Left ventricle myocardium inferior (tissue), 1 donor: ENCODE measurements at places on chromosomes 13 and 19. TPM values are rescaled to one million over a fixed set of nuclear protein-coding genes. Genes with fewer than 3 reads are reported as not detected.

DNA sequence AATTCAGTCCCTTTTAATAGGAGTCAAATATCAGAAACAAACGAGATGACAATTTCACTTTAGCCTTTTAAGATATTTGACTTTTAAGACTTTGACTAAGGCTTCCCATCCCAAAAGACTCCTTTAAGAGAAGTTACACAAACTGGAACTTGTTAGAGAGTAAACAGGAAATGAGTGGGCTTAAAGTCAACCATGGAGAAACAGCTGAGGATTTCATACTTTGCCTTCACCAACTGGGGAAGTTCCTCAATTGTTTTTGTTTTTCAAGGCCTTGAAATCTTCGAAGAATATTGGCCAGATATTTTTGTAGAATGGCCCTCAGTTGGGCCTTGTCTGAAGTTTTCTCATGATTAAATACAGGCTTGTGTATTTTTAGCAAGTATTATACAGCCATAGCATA is 227.3 kb downstream of the POU4F1 start:
- no peak for DNase-seq
- H3K4me1 ChIP-seq = no peaks in the 10 kb centered on the region
- H3K4me3 ChIP-seq = no peak overlapping the region
- peak overlapping the region; percentile 61 for H3K27ac ChIP-seq
- no peaks in the 10 kb centered on the region for H3K27me3 ChIP-seq

Gene URAD
- not detected for total RNA-seq

GRCh38 chr19:3785938-3786824 is at the start of gene MATK:
Gene MATK (minus strand): TSS chr19:3786381. CDS start chr19:3785135, 1,246 bp downstream.
- H3K27me3 ChIP-seq = peaks cover 88% of the 10 kb centered on the region
- no peak within 1 kb of the TSS for H3K27ac ChIP-seq
- no peak for DNase-seq
- peaks cover 8% of the 10 kb centered on the region for H3K4me1 ChIP-seq
- peak within 1 kb of the TSS; percentile 55 for H3K4me3 ChIP-seq
- H3K36me3 ChIP-seq = no peaks in the 10 kb centered on the region

DNA sequence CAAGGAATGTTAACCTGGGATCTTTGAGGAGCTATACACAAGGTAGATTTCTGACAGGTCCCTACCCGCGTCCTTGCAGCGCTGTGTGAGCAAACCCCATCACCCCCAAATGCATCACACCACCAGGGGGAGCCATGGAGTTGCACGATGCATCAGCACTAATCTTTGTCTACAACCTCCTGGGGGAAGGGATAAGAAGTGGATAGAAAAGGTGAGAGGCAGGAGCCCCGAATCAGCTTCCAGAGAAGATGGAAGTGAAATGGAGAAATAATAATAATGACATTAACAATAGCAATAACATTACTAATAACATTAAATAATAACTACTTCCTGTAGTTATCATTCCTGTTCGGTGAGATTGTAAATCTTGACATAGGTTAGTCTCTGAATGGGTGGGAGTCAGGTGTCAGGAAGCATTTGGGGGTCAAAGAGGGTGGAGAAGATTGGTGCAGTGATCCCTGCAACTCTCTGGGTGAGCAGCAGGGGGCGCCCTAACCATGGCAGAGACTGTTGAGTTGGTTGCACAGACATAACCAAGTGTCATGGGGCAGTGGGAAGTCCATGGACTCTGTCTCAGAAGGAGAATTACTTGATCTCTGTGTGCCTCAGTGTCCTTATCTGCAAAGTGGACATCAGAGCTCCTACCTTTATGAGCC is 16.5 kb downstream of the SIGLEC7 start:
- H3K4me3 ChIP-seq = no peak overlapping the region
- no peaks in the 10 kb centered on the region for H3K36me3 ChIP-seq

DNA sequence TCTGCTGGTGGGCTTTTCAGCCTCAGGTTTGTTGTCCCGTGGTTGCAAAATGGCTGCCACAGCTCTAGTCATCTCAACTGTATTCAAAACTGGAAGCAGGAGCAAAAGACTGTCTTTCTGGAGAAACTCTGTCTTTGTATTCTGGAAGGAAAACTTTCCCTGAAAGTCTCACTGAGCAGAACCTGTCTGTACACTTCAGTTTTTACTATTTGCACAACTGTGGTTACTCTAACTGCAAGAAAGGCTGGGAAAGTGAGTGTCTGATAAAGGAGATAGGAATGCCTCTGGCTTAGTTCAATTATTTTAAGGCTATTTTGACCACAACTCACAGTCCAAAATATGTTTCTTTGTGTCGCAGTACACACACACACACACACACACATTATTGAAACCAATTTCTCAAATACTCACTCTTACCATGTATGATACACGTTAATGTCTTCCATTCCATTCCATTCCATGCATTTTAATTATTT is 49.7 kb upstream of the EHD2 start:
- peak overlapping the region; percentile 41 for H3K4me3 ChIP-seq
- no peak for DNase-seq
- H3K27me3 ChIP-seq = no peaks in the 10 kb centered on the region
- H3K27ac ChIP-seq = peak overlapping the region; percentile 97
- H3K4me1 ChIP-seq = peaks cover 96% of the 10 kb centered on the region
